Activated naive CD4-positive, alpha-beta T cell treated with anti-CD3 and anti-CD28 coated beads, Interleukin-2, amount 10 ng/mL, durations not matched to agents 5 hours and 36 hours (primary cell): ENCODE measurements at places on chromosomes 7 and 10. TPM values are rescaled to one million over a fixed set of nuclear protein-coding genes. Genes with fewer than 3 reads are reported as not detected.

Gene CYP2C19
- not detected for total RNA-seq

Gene TRPV5
- total RNA-seq, result not detected

Gene WIPF3
- not detected for total RNA-seq

Gene KIF11
- 62.1 TPM for total RNA-seq

Gene GIMAP5
- 139 TPM for total RNA-seq

Gene TMED4
- 73.4 TPM for total RNA-seq

Gene TMEM139
- total RNA-seq, result 0.71 TPM

Gene DPYSL4
- 6.8 TPM for total RNA-seq

Gene SPDYE2
- total RNA-seq, result 0.15 TPM

Gene STEAP1
- total RNA-seq, result not detected

Gene CACNB2
- total RNA-seq, result not detected

Gene TBL2
- total RNA-seq, result 25.3 TPM

Gene NME8
- total RNA-seq, result not detected

Gene ANKRD7
- not detected for total RNA-seq

Gene LRCH4
- 233 TPM for total RNA-seq

Gene RBM20
- 0.13 TPM for total RNA-seq

Gene WDR86
- total RNA-seq, result not detected

Gene VIPR2
- 0.24 TPM for total RNA-seq

Gene DRGX
- total RNA-seq, result not detected

Gene MRLN
- total RNA-seq, result not detected

Gene SCART1
- total RNA-seq, result 2.5 TPM

Gene GALNT17
- not detected for total RNA-seq

Gene CSGALNACT2
- 43.5 TPM for total RNA-seq

Gene CUZD1
- 2.0 TPM for total RNA-seq

Gene FKBP6
- total RNA-seq, result not detected

Gene HECW1
- not detected for total RNA-seq

Gene SLC16A9
- total RNA-seq, result 0.05 TPM

Gene CAV2
- not detected for total RNA-seq

Gene C10orf143
- total RNA-seq, result 3.6 TPM

Gene SPDYE16
- total RNA-seq, result 0.36 TPM

Gene CRPPA
- 0.93 TPM for total RNA-seq

Gene TMEM229A
- total RNA-seq, result not detected

Gene UCN3
- not detected for total RNA-seq

Gene TSPAN15
- total RNA-seq, result 10.7 TPM

Gene GAD2
- total RNA-seq, result not detected

Gene TET1
- total RNA-seq, result 2.8 TPM

Gene SFTPA2
- not detected for total RNA-seq

Gene ALOX5
- 13.6 TPM for total RNA-seq

Gene STK31
- total RNA-seq, result 0.08 TPM

Gene PRR15
- not detected for total RNA-seq

Gene NPSR1
- total RNA-seq, result not detected

Gene CLDN3
- total RNA-seq, result not detected

Gene FAM25A
- not detected for total RNA-seq

Gene LIPF
- not detected for total RNA-seq

Gene SAMD8
- total RNA-seq, result 13.1 TPM

Gene POP7
- total RNA-seq, result 31.9 TPM

Gene CLCN1
- not detected for total RNA-seq

Gene AOC1
- not detected for total RNA-seq

Gene PIP
- not detected for total RNA-seq

Gene C10orf62
- total RNA-seq, result not detected

Gene OR6V1
- total RNA-seq, result not detected

Gene C7orf33
- total RNA-seq, result not detected

Gene OR9A2
- total RNA-seq, result not detected

Gene NCOA4
- total RNA-seq, result 137 TPM

Gene ASAH2
- 1.6 TPM for total RNA-seq

Gene EBF3
- not detected for total RNA-seq
